ENCODE measurements at places on chromosomes 3 and 15.

GRCh38 chr3:116238846-116239565, 206.3 kb downstream of the LSAMP start:
- DNase-seq, result no peak

- DNase-seq, result no peak
Observed at GRCh38 chr15:100373942-100374341, 32.2 kb upstream of the ADAMTS17 start.

DNA sequence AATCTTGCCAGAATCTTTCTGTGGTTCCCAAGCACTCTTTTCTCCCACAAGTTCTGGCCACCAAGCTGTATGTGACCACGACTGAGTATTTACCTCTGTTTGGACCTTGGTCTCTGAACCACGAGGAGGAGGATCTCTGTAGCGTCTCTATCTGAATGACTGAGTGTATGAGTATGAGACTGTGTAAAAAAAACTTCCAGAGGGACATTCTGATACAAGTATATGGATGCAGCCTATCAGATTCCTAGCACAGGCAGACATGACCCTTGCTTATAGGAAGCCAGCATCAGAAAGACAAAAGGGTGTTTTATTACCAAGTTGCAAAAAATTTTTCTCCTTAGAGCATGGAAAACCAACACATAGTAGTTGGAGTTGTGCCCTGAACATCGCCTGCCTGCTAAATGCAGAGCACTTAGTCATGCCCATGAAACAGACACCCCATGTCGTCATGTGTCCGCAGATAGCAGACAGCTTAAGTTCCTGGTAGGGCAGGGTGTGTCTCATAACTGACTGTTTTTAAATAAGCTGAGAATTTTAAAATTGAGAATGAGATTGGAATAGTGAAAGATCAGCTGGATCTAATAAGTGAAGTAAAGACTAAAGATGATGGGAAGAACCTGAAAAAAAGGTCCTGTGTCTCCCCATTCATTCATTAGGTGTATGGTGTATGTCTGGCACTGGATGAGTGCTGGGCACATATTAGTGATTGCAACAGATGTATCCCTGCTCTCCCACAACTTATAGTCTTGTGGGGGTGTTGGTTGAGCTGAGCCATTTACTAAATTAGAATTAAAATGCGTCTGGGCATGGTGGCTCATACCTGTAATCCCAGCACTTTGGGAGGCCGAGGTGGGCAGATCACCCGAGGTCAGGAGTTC, 30.9 kb downstream of the DAG1 start:
- peak; percentile 96 for DNase-seq

DNA sequence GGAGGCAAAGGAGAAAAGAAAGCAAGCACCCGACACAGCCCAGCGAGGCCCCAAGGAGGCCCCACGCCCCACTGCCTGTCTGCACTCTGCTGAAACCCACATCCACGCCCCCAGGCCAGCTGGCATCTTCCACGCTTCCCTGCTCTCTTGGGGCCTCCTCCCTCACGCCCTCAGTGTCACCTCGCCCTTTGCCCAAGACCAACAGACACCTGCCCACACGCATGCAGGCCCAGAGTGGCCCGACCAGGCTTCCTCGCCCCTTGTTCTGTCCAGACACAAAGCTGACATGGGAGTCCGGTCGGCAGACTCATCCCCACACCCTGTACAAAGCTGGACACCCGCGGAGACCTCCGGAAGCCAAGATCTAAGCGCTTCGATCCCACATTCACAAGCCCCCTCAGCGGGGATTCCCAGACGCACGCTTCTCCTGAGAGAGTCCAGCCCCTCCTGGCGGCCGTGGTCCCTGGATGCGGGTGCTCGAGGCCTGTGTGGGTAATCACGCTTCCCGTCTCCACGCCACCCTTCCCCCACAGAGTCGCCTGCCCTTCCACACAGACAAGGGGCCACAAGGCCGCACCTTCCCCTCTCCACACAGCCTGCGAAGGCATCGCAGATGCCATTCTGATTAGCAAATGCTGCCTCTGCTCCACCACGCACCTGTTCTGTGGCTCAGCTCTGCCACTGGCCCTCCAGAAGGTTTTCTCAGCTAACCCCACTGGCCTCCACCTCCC, 176.6 kb downstream of the XXYLT1 start:
- DNase-seq, result no peak

DNA sequence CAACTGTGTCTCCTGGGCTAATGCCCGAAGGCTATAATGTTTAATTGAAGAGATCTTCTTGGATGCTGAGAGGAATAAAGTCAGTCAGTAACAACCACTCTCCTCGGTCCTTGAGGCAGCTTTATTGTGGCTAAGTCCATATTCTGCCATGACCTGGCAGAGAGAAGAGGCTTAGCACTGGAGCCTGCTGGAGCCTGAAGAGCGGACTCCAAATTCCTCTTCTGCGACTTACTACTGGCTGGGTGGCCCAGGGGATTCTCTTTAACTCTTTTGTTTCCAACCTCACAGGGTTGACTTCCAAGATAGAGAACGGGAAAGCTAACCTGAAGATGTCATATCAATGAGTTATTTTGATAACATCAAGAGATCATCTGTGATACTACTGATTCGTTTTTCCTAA, 71.1 kb downstream of the MYO1E start:
- DNase-seq, result no peak

DNA sequence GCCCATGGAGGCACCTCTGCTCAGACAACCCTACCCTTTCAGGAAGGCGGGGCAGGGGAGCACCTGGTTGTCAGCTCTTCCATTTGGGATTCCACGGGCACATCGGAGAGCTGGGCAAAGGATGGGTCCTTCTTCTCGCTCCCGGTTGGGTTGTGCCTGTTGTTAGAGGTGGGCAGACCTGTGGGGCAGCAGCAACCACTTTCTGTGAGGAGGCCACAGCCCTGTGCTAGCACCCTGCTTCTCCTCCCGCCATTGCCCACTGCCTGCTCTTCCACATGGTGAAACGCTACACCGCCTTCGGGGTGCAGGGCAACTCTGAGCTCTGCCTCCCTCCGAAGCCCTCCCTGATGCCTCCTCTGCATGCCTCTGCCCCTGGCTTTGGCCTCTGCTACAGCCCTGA, 7.0 kb upstream of the HHATL start:
- no peak for DNase-seq

DNA sequence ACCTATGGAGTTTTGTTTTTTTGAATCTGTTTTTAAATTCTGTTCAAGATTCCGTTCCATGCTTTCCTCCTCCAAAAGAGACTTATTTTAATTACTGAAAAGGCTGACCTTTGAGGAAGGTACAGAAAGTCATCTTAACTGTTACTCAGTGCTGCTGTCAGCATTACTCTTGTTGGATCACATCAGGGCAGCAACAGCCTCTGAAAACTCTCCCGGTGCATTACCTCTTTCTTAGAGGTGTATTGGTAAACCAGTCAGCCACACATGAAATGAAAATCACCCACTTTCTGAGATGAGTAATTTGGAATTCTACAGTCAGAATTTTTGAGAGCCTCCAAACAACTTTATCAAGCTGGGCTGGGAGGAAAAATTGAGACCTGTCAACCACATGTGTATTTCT, 88.5 kb upstream of the LIMD1 start:
- no peak for DNase-seq

DNA sequence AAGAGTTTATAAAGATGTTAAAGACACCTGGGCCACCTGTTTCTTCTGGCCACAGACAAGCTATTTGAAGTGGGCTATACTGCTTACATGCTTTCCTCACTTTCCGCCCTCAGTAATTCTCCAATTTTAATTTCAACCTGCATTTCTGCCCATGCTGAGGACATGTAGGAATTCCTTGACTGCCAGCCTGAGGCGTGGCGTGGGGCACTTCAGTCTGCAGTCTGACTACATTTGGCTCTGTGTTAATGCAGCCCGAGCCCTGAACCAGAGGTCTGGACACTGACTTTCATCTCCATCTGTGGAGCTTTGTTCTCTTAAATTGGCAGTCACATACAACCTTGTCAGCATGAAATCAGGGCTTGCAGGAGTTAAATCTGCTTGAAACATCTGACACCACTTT, 8.5 kb downstream of the UQCC5 start:
- no peak for DNase-seq

DNA sequence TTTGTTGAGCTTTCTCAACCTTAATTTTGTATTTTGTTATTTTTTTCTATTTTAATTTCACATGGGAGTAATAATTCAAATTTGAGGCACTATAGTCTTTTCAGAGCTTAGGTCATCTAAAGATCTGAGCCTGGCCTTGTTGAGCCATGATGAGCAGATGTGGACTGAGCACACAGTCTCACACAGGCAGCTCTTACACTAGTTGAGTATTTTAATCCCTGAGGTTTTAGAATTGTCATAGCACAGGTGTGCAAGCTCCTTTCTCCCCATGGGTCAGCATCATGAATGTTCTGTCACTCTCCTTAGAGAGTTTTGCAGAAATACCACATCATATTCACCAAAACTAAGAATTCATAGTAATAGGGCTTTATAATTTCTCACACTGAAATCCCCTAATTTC, 4.9 kb downstream of the ZBTB38 start:
- DNase-seq, result no peak

GRCh38 chr3:24683090-24683489, 188.4 kb upstream of the THRB start:
- DNase-seq, result peak; percentile 53

GRCh38 chr15:28914483-28915023, 28.8 kb downstream of the APBA2 start:
- DNase-seq, result no peak

DNA sequence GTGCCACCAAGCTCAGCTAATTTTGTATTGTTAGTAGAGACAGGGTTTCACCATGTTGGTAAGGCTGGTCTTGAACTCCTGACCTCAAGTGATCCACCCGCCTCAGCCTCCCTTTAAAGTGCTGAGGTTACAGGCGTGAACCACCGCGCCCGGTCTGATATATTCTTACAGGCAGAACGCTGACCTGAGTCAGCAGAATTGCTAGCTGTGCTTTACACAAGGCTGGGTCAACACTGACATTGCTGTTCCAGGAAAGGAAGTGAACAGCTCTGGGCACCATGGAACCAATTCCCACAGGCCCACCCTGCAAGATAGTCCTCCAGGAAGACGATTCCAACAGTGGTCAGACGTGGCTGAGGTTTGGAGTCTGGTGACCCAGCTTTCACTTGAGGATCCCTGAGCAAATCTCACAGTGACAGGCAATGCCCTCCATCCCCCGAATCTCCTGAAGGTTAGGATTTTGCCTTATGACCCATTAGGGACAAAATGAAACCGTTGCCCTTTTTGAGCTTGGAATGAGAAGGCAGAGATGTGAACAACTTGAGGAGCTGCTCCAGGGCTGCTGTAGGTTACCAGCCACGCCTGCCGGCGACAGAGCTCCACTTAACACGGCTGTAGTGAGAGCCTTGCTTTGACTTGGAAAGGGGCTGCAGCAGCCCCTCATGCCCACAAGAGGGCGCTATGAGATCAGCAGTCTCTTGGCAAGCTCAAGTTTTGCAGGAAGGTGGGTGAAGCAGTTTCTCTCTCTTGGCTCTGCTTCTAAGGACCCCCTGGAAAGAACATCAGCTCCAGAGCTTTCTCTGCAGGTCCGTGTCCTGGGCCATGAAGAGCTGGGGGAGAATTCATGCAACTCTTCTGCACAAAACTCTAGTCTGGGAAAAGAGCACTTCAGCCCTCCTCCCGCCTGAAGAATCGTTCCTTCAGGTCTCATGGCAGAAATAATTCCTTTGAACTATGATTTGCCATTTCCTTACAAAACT, 74.1 kb downstream of the SENP2 start:
- DNase-seq, result peak; percentile 76

GRCh38 chr15:80640531-80641121, 54.5 kb upstream of the ABHD17C start:
- DNase-seq, result no peak

- no peak for DNase-seq
Observed at GRCh38 chr3:104385421-104385820, 981.3 kb upstream of the ALCAM start.

GRCh38 chr3:42192334-42193200, 73.4 kb downstream of the CCK start:
- peak; percentile 40 for DNase-seq

GRCh38 chr3:58383904-58384303, 49.7 kb downstream of the PDHB start:
- DNase-seq, result peak; percentile 100

GRCh38 chr3:127172781-127173515, 20.0 kb upstream of the PRR23E start:
- DNase-seq, result peak; percentile 76

DNA sequence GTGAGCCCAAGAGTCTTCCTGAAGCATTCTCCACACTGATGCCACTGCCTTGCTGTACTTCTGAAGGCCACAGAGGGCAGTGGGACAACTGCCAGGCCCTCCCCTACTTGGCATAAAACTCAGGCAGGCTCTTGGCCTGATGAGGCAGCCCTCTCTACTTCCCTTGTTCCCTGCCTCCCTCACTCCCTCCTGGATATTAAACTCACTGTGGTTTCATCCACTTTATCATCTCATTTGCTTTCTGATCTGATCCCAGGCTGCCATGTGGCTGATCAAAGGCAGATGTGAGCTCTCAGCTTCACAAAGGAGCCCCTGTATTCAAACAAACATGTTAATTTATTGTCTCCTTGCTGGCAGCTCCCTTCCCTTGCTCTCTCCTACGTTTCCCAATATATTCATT, 533.5 kb downstream of the IGSF11 start:
- DNase-seq, result no peak

DNA sequence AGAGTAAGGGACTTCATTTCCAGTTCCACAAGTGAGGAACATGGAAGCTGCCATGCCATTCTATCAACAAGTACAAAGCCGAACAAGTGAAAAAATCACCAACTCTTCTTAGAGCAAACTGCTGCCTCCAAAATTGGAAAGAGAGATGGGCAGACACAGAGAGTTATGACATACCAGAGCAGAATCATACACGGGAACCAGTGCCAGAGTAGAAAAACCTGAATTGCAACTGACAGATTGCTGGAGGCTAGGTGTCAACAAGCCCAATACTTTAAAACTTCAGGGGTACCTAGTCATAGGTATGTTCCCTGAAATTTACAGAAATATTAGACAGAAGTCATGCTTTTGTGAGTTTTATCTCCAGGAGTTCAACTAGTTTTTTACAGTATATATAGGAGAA, 62.0 kb downstream of the TTBK2 start:
- DNase-seq, result no peak

GRCh38 chr3:52061121-52061910, 4.9 kb upstream of the DUSP7 start:
- DNase-seq, result no peak

- no peak for DNase-seq
Observed at GRCh38 chr3:99482191-99482590, 156.2 kb upstream of the COL8A1 start.
